Thoracic aorta (tissue), 2 donors: ENCODE measurements at places on chromosomes 13 and 19.
A peak's percentile ranks its signal among the peaks of the same experiment; 100 is the strongest.

DNA sequence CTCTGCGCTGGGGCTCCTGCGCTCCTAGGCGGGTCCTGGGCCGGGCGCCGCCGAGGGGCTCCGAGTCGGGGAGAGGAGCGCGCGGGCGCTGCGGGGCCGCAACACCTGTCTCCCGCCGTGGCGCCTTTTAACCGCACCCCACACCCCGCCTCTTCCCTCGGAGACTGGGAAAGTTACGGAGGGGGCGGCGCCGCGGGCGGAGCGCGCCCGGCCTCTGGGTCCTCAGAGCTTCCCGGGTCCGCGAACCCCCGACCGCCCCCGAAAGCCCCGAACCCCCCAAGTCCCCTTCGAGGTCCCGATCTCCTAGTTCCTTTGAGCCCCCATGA is at the start of gene GJB2:
TSS of gene GJB2 (minus strand) at position 103 of the 326 bp plus-strand sequence. CDS start 3,357 bp downstream, outside the sequence.
- H3K27me3 ChIP-seq: peaks cover 17% of the 10 kb centered on the region

DNA sequence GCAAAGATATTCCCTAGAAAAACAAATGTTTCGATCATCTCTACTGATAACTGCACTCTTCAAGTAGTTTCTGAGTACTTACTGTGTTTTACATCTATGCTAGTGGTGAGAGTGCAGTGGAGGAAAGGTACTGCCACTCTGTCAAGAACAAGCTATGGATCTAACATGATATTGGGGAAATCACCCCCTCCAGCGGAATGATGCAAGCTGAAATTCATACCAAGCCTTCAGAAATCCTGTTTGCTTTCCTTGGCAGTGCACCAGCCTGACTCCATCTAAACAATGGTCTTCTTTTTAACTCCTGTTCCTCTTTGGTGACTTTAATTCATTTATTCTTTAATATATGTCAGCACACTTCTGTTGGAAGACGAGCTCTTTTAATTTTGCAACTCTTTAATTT is 238.0 kb downstream of the PCDH9 start:
- peaks cover 11% of the 10 kb centered on the region for H3K4me1 ChIP-seq
- no peak overlapping the region for H3K4me3 ChIP-seq

- no peak overlapping the region for H3K4me3 ChIP-seq
- H3K27ac ChIP-seq: no peak overlapping the region
- H3K4me1 ChIP-seq: peaks cover 4% of the 10 kb centered on the region
- no peaks in the 10 kb centered on the region for H3K27me3 ChIP-seq
- no peak for DNase-seq
- H3K36me3 ChIP-seq: no peaks in the 10 kb centered on the region
Measured at GRCh38 chr13:100298116-100298681, 209.3 kb downstream of the PCCA start.

- H3K27me3 ChIP-seq: peaks cover 4% of the 10 kb centered on the region
- no peak for DNase-seq
- H3K4me3 ChIP-seq: no peak overlapping the region
- H3K36me3 ChIP-seq: no peaks in the 10 kb centered on the region
- no peaks in the 10 kb centered on the region for H3K4me1 ChIP-seq
- no peak overlapping the region for H3K27ac ChIP-seq
Measured at GRCh38 chr19:55152017-55152416, 3.0 kb upstream of the TNNT1 start.

GRCh38 chr19:33804021-33804799 is 7.5 kb downstream of the KCTD15 start:
- H3K27ac ChIP-seq: peak overlapping the region; percentile 47
- H3K4me1 ChIP-seq: no peaks in the 10 kb centered on the region
- peaks cover 26% of the 10 kb centered on the region for H3K36me3 ChIP-seq
- no peaks in the 10 kb centered on the region for H3K27me3 ChIP-seq
- no peak for DNase-seq
- no peak overlapping the region for H3K4me3 ChIP-seq

DNA sequence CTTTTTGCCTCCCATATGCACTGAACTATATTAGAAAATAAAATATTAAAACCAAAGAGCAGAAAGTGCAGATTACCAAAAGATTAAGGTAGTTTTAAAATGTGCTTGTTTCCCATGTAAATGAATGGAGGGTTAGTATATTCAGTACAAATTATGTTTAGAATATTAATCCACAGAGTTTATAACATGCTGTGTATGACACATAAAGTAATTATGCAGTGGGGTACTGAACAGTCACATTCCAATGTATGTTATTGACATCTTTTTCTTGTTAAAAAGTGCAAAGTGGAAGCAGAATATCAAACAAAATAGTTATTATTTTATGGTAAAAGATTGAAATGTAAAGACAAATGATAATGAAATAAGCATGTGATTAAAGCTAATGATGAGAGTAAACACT is 79.3 kb downstream of the GPC6 start:
- no peaks in the 10 kb centered on the region for H3K4me1 ChIP-seq
- H3K36me3 ChIP-seq: no peaks in the 10 kb centered on the region
- no peak for DNase-seq
- no peaks in the 10 kb centered on the region for H3K27me3 ChIP-seq
- H3K27ac ChIP-seq: no peak overlapping the region
- H3K4me3 ChIP-seq: no peak overlapping the region

DNA sequence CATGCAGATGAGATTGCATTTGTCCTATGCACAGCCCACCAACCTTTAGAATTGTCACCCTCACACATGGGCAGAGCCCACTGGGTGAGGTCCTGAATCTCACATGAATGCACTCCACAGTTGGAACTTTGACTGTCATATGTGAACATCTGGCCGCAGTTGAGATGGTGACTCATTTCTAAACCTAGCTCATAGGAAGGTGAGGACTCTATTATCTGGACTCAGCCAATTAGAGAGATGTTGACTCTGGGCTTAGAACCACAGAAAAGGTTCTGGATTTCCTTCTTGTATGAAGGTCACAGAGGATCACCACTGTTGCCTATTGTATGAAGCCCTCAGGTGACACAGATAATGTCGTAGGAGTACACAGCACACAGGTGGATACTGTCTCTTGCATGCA is 25.6 kb upstream of the ZNF681 start:
- no peaks in the 10 kb centered on the region for H3K27me3 ChIP-seq
- H3K4me1 ChIP-seq: no peaks in the 10 kb centered on the region
- H3K27ac ChIP-seq: no peak overlapping the region
- H3K36me3 ChIP-seq: no peaks in the 10 kb centered on the region
- H3K4me3 ChIP-seq: no peak overlapping the region

GRCh38 chr13:28744091-28744536 is 25.3 kb upstream of the SLC46A3 start:
- no peaks in the 10 kb centered on the region for H3K36me3 ChIP-seq
- H3K4me3 ChIP-seq: no peak overlapping the region
- H3K4me1 ChIP-seq: no peaks in the 10 kb centered on the region
- H3K27ac ChIP-seq: no peak overlapping the region

GRCh38 chr19:34475975-34476594 is 5.5 kb upstream of the WTIP start:
- DNase-seq: no peak
- peaks cover 14% of the 10 kb centered on the region for H3K36me3 ChIP-seq
- peaks cover 18% of the 10 kb centered on the region for H3K4me1 ChIP-seq
- H3K4me3 ChIP-seq: no peak overlapping the region
- H3K27me3 ChIP-seq: no peaks in the 10 kb centered on the region
- H3K27ac ChIP-seq: peak overlapping the region; percentile 89

GRCh38 chr19:50450369-50451222 is 17.9 kb downstream of the MYBPC2 start:
- no peak overlapping the region for H3K27ac ChIP-seq
- no peaks in the 10 kb centered on the region for H3K36me3 ChIP-seq
- H3K4me3 ChIP-seq: no peak overlapping the region
- H3K4me1 ChIP-seq: no peaks in the 10 kb centered on the region
- no peaks in the 10 kb centered on the region for H3K27me3 ChIP-seq

GRCh38 chr13:66553391-66553790 is 676.7 kb downstream of the PCDH9 start:
- no peak for DNase-seq
- H3K4me1 ChIP-seq: no peaks in the 10 kb centered on the region
- no peaks in the 10 kb centered on the region for H3K27me3 ChIP-seq
- H3K4me3 ChIP-seq: no peak overlapping the region
- H3K27ac ChIP-seq: no peak overlapping the region

DNA sequence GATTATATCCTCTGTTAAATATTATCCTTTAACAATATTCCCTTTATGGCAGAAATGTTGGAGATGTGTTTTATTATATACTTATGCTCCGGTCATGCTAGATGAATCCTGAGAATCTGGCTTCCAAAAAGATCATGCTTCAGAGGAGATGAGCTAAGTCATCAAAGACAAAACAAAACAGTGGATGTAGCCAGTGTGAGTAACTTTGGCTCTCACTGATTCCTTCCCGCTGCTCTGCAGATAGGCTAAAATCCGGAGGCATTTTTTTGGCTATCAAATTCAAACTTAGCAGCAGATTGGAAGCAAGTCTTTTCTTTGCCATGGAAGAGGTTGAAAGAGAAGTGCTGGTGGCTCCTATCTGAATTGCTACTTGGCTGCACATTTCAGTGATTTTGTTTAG is 295.9 kb downstream of the GPC6 start:
- no peak overlapping the region for H3K4me3 ChIP-seq
- H3K36me3 ChIP-seq: no peaks in the 10 kb centered on the region
- no peaks in the 10 kb centered on the region for H3K27me3 ChIP-seq
- H3K4me1 ChIP-seq: no peaks in the 10 kb centered on the region

DNA sequence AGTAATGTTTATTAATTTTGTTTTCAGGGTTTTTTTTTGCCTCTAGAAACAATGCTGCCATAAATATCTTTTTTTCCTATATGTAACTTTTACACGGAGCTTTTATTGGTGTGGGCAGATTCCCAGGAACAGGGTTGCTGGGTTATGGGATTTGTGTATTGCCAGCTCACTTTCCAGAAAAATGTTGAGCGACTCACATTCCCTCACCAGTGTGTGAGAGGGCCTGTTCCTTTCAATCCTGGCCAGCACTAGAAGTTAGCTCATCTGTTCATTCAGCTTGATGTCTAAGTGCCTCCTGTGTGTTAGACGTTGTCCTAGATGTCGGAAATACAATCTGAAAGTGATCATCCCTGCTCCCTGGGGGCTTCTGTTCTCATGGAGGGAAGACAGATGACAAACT is 2.6 kb downstream of the ZNF71 start:
- peaks cover 6% of the 10 kb centered on the region for H3K4me1 ChIP-seq
- DNase-seq: no peak
- H3K4me3 ChIP-seq: no peak overlapping the region
- H3K27me3 ChIP-seq: no peaks in the 10 kb centered on the region
- H3K36me3 ChIP-seq: peaks cover 20% of the 10 kb centered on the region

DNA sequence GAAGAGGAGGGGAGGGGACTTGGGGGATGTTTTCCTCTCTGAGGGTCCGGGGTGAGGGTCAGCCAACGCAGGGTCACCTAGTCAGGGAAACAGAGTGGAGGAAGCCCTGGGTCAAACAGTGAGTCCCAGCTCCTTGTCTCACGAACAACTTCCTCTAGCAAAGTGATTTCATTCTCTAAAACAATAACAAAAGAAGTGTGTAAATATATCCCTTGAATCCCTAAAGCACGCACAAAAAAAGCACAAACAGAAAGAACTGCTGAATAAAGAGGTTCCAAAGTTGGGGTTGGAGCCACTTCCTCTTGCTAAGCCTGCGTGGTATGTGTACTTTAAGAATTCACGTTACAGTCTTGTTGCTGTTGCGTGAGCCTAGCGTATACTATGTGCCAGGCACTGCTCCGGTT is 1.5 kb upstream of the C5AR2 start:
- peaks cover 11% of the 10 kb centered on the region for H3K4me1 ChIP-seq
- no peaks in the 10 kb centered on the region for H3K36me3 ChIP-seq
- peak overlapping the region; percentile 29 for H3K4me3 ChIP-seq
- H3K27ac ChIP-seq: peak overlapping the region; percentile 70

DNA sequence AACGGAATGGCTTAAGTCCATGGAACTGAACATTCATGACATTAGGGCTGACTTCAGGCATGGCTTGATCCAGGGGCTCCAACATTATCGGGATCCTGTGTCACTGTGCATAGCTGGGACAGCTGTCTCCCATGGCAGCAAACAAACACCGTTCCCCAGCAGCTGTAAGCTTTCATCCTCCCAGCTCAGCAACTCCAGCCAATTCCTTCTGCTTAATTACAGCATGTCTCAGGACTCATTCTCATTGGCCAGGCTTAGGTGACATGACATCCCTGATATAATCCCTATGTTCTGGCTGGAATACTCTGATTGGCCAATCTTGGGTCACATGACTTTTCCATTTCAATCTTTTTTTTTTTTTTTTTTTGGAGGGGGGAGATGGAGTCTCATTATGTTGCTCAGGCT is 10.9 kb upstream of the TLE5 start:
- no peak for DNase-seq
- H3K27me3 ChIP-seq: no peaks in the 10 kb centered on the region
- no peaks in the 10 kb centered on the region for H3K36me3 ChIP-seq
- no peak overlapping the region for H3K4me3 ChIP-seq

- H3K36me3 ChIP-seq: no peaks in the 10 kb centered on the region
- no peak for DNase-seq
- H3K27me3 ChIP-seq: no peaks in the 10 kb centered on the region
- H3K4me3 ChIP-seq: no peak overlapping the region
Measured at GRCh38 chr13:50162001-50162400, 146.8 kb downstream of the KCNRG start.
